ENCODE measurements at places on chromosomes 4 and X. TPM values are rescaled to one million over a fixed set of nuclear protein-coding genes. Genes with fewer than 3 reads are reported as not detected.
A peak's percentile ranks its signal among the peaks of the same experiment; 100 is the strongest.

CNKSR2 gene
- total RNA-seq, result not detected

SMIM31 gene
- total RNA-seq, result not detected

DNA sequence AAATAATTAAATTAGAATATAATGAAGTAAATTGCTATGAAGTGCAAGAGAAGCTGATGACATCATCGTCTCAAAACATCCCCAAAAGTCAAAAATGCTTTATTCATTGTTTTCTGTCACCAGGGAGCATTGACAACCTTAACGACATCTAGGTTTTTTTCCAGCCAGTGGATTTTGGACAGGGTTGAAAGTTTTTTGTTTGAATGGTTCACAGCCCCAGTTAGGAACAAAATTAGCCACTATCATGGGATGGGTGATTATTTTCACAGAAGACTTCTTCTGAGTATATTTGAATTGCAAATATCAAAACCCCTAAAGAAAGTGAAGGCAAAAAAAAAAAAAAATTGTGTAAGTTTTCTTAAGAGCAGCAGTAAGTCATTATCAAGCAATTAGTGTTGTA, 826.1 kb downstream of the STPG2 start:
- H3K36me3 ChIP-seq, result no peaks in the 10 kb centered on the region
- DNase-seq, result no peak
- no peaks in the 10 kb centered on the region for H3K27me3 ChIP-seq

- DNase-seq, result no peak
- H3K4me3 ChIP-seq, result no peak overlapping the region
- no peak overlapping the region for H3K27ac ChIP-seq
- H3K36me3 ChIP-seq, result no peaks in the 10 kb centered on the region
- H3K27me3 ChIP-seq, result no peaks in the 10 kb centered on the region
These were observed 58.1 kb upstream of the UCP1 start for GRCh38 chr4:140626661-140627376.

DNA sequence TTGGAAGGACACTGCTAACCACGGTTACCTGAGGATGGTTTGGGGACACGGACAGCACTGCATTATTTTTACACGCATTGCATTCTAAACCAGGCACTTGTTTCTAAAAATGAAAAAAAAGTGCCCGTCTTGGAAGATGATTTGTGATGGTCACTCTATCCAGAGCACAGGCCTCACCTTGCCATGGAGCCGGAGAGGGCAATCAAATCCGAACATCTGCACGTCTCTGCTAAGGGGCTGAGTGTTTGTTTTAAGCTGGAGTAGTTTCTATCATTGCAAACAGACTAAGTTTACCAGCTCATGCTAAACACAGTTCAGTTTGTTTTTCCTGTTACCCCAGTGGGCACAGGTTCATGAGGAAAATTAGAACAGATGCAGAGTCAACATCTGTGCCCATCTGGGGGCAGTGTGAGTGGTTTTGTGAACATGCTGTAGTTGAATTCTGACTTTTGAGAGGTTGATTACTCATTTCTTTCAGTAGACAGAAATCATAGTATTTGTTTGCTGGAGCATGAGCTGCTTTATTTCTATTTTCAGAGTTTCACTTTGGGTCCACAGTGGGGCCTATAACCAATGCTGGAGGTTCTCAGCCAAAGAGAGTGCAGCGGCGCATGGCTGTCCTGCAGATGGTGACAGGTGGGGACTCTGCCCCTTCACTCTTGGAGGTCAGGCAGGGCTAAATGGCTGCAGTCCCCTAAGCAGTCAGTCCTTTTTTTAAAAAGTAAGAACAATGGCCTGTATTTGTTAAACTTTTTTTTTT, 65.4 kb upstream of the ENPP6 start:
- DNase-seq, result peak; percentile 69
- H3K27me3 ChIP-seq, result no peaks in the 10 kb centered on the region
- H3K4me3 ChIP-seq, result peak overlapping the region; percentile 29

DNA sequence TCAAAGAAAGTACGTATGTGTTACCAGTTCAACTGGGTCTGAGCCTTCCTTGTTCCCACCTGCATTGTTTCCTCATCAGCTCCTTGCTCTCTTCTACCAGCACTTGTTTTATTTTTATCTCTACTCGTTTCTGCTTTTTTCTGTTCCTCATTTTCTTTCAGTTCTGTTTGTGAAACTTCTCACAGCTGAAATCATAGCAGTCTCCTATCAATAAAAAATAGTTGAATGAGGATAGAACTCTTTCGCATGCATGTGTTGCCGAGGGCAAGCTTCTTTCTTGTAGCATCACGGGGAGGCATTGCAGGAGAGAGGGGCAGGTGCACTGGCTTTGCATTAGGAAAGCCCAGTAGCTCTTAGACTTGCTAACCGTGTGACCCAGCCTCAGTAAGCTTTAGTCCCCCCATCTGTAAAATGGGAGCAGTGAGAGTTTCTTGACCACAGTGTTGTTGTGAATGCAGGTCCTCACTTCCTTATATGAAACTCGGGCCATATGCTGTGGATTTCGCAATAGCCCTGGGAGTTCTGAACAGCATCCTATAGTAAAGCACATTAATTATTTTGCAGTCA, 24.7 kb downstream of the OFD1 start:
- H3K4me1 ChIP-seq, result peaks cover 64% of the 10 kb centered on the region
- DNase-seq, result peak; percentile 83
- H3K36me3 ChIP-seq, result peaks cover 54% of the 10 kb centered on the region
- peak overlapping the region; percentile 88 for H3K27ac ChIP-seq
- H3K27me3 ChIP-seq, result no peaks in the 10 kb centered on the region
- peak overlapping the region; percentile 36 for H3K4me3 ChIP-seq

DNA sequence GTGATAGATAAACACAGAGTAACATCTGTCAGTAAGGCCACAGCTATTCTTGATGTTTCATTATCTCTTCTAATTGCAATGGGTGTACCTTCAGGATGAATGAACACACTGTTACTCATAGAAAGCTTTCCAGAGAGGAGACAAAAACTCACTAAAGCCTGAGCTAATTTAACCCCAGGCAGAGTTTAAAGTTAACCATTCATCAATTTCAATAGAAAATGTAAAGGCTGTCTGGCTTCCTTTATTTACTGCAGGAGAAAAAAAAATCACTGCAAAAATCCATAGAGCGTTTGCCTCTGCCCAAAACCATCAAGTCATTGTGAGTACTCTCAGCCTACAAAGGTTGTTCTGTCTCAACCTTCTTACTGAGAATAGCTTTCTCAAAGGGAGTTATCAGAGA, 376.9 kb downstream of the PPP4R3C start:
- H3K36me3 ChIP-seq, result no peaks in the 10 kb centered on the region
- no peak overlapping the region for H3K4me3 ChIP-seq
- DNase-seq, result no peak
- H3K27me3 ChIP-seq, result no peaks in the 10 kb centered on the region
- H3K27ac ChIP-seq, result no peak overlapping the region
- H3K4me1 ChIP-seq, result no peaks in the 10 kb centered on the region

GRCh38 chrX:57451426-57452020, 140.3 kb upstream of the ZXDB start:
- H3K4me1 ChIP-seq, result no peaks in the 10 kb centered on the region
- no peaks in the 10 kb centered on the region for H3K27me3 ChIP-seq
- no peak overlapping the region for H3K4me3 ChIP-seq
- no peak overlapping the region for H3K27ac ChIP-seq
- H3K36me3 ChIP-seq, result no peaks in the 10 kb centered on the region

- peak overlapping the region; percentile 71 for H3K4me3 ChIP-seq
- peak; percentile 58 for DNase-seq
- peaks cover 14% of the 10 kb centered on the region for H3K36me3 ChIP-seq
- peaks cover 35% of the 10 kb centered on the region for H3K4me1 ChIP-seq
- no peaks in the 10 kb centered on the region for H3K27me3 ChIP-seq
These were observed 2.4 kb downstream of the RAP2C start for GRCh38 chrX:132216806-132217202.

- no peaks in the 10 kb centered on the region for H3K4me1 ChIP-seq
- DNase-seq, result no peak
- no peaks in the 10 kb centered on the region for H3K27me3 ChIP-seq
- no peak overlapping the region for H3K27ac ChIP-seq
- H3K36me3 ChIP-seq, result no peaks in the 10 kb centered on the region
- H3K4me3 ChIP-seq, result no peak overlapping the region
These were observed 219.7 kb upstream of the TENM3 start for GRCh38 chr4:182023469-182023868.

DNA sequence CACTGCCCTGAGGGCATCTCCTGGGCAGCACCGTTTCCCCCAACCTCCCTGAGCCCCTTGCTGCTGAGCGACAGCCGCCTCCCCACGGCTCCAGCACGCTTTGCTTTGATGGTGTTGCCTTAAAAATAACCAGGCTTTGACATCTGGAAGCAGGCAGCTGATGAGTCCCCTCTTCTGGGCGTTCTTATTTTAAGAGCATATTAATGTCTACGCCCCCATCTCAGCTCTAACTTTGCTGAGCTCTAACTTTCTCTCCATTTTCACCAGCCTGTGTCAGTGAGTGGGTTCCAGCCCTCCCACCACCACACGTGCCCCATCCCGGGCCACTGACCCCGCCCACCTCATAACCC, 70.2 kb downstream of the ADRA2C start:
- no peaks in the 10 kb centered on the region for H3K36me3 ChIP-seq
- H3K4me3 ChIP-seq, result no peak overlapping the region
- no peak overlapping the region for H3K27ac ChIP-seq
- H3K4me1 ChIP-seq, result no peaks in the 10 kb centered on the region
- no peaks in the 10 kb centered on the region for H3K27me3 ChIP-seq

GRCh38 chr4:53586121-53586816, 5.0 kb downstream of the LNX1 start:
- no peaks in the 10 kb centered on the region for H3K27me3 ChIP-seq
- peaks cover 7% of the 10 kb centered on the region for H3K4me1 ChIP-seq
- no peaks in the 10 kb centered on the region for H3K36me3 ChIP-seq
- DNase-seq, result peak; percentile 46

DNA sequence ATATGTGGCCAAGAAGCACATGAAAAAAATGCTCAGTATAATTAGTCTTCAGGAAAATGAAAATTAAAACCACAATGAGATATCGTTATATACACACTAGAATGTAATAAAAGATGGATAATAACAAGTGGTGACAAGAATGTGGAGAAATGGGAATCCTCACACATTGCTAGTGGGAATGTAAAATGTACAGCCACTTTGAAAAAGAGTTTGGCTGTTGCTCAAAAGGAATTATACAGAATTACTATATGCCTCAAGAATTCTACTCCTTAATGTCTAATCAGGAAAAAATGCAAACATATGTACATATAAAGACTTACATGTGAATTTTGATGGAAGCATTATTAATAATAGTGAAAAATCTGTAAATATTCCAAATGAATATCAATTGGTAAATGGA, 102.2 kb downstream of the SPCS3 start:
- DNase-seq, result no peak
- no peaks in the 10 kb centered on the region for H3K36me3 ChIP-seq
- H3K27ac ChIP-seq, result no peak overlapping the region
- H3K4me3 ChIP-seq, result no peak overlapping the region
- H3K27me3 ChIP-seq, result no peaks in the 10 kb centered on the region

GRCh38 chrX:15344106-15344505, 8.8 kb upstream of the PIGA start:
- no peak for DNase-seq
- H3K27ac ChIP-seq, result no peak overlapping the region
- H3K4me1 ChIP-seq, result no peaks in the 10 kb centered on the region
- H3K4me3 ChIP-seq, result no peak overlapping the region
- no peaks in the 10 kb centered on the region for H3K36me3 ChIP-seq

- peak; percentile 61 for DNase-seq
- H3K4me3 ChIP-seq, result no peak overlapping the region
- no peaks in the 10 kb centered on the region for H3K27me3 ChIP-seq
- no peaks in the 10 kb centered on the region for H3K36me3 ChIP-seq
These were observed 82.5 kb downstream of the HPRT1 start for GRCh38 chrX:134542485-134542884.

DNA sequence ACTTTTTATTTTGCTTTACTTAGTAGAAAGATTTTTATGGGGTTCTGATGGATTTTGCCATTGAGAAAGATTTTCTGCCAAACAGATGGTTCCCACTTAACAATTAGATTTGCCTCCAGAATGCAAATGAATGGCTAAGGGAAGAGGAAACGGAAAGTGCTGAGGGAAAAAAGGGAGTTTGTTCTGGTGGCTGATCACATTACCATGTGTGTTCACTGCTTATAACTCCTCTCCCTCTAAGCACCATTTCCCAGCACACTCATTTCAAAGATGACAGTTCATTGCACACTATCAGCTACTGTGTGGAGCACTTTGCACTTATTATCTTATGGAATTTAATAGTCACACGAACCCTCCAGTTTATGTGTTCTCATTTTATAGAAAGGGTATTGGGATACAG, 68.0 kb upstream of the GRID2 start:
- H3K36me3 ChIP-seq, result no peaks in the 10 kb centered on the region
- H3K27ac ChIP-seq, result no peak overlapping the region
- no peak for DNase-seq
- no peaks in the 10 kb centered on the region for H3K4me1 ChIP-seq

DNA sequence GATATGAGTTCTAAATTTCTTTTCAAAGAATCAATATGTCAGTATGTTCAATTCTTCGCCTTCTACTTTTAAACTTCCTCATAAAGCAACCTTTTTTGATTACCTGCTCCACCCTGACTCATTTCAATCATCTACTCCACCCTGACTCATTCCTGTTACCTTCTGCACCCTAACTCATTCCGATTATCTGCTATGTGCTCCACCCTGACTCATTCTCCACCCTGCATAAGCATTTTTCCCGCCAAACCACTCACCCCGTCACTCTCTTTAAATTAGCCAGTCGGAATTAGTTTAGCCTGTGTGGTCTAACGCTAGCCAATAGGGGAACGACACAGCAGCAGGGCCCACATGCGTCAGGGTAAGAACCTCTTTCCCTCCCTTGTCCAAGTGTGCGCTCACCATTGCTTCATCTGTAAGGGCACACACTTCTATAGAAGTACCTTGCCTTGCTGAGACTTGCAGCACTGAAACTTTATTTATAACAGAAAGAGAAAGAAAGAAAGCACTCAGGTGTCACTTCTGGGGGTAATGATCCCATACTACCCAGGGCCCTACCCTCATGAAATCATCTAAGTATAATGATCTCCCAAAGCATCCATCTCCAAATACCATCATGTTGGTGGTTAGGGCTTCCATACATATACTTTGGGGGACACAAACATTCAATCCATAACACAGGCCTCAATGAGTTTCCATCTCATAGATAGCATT, 875.2 kb downstream of the RAPGEF2 start:
- DNase-seq, result no peak
- H3K4me3 ChIP-seq, result no peak overlapping the region
- H3K27me3 ChIP-seq, result no peaks in the 10 kb centered on the region

GRCh38 chr4:24044610-24045589, 155.1 kb upstream of the PPARGC1A start:
- H3K27me3 ChIP-seq, result no peaks in the 10 kb centered on the region
- no peaks in the 10 kb centered on the region for H3K4me1 ChIP-seq
- no peak overlapping the region for H3K4me3 ChIP-seq
- H3K27ac ChIP-seq, result no peak overlapping the region

GRCh38 chr4:105433421-105433820, 40.4 kb downstream of the PPA2 start:
- no peaks in the 10 kb centered on the region for H3K4me1 ChIP-seq
- peaks cover 91% of the 10 kb centered on the region for H3K36me3 ChIP-seq
- H3K27me3 ChIP-seq, result no peaks in the 10 kb centered on the region

- H3K27ac ChIP-seq, result no peak overlapping the region
- H3K4me1 ChIP-seq, result peaks cover 12% of the 10 kb centered on the region
- H3K4me3 ChIP-seq, result no peak overlapping the region
- no peaks in the 10 kb centered on the region for H3K36me3 ChIP-seq
These were observed 71.4 kb downstream of the GATB start for GRCh38 chr4:151689211-151689991.

- no peaks in the 10 kb centered on the region for H3K4me1 ChIP-seq
- no peak overlapping the region for H3K27ac ChIP-seq
- H3K36me3 ChIP-seq, result no peaks in the 10 kb centered on the region
- no peak for DNase-seq
- H3K4me3 ChIP-seq, result no peak overlapping the region
- no peaks in the 10 kb centered on the region for H3K27me3 ChIP-seq
These were observed 50.5 kb downstream of the KCNIP4 start for GRCh38 chr4:21898101-21898500.
